ENCODE measurements at places on chromosomes 7 and 10.

DNA sequence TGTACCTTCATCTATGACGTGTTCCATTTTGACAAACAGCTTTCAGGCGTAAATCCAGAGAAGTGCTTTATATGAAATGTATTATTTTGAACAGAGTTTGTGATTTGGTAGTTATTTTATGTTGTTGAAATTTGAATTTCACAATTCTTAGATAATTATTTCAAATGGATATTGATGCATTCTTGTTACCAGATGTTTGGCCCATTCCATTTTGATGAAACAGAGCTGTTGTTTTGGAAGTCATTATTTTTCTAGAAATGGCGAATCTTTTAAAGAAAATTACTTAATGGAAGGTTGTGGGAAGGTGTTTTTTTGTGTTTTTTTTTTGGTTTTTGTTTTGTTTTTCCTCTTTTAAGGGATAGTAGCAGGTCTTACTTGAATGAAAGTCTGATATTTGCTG lies 2.4 kb downstream of the OTUD1 start:
- no peak for DNase-seq

DNA sequence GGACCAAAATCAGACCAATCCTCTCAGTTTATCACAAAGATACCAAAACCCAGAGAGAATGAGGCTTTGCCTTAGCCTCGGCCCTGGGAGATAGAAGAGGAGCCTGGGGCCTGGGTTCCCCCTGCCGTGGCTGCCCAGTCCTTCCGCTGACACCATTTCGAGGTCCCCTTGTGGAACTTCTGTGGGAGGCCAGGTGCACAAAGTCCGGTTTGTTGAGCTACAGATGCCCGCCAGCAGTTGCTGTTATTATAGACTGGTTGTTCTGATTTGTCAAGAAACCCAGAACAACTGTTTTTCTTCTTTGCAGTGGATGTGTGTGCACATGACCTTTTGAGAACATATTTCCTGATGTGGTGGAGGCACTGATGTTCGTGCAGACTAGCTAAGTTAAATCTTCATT lies 47.6 kb downstream of the CUX1 start:
- no peak for DNase-seq

DNA sequence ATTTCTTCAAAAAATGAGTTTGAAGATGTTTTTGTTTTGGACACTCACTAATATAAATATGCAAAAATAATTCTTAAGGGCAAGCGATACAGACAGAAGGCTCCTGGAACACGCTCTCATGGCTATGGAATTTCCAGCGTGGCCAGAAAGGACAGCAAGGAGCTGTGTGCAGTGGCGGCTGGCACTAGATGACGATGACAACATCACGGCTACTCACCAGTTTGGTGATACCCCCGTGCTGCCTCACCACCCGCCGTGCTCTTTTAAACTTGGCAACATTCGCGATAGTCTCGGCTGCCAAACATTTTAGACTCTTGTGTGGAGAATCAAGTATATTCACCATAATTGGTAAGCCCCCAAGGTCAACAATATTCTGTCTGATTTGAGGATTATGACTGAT lies 54.9 kb downstream of the ODAD2 start:
- DNase-seq, result no peak

DNA sequence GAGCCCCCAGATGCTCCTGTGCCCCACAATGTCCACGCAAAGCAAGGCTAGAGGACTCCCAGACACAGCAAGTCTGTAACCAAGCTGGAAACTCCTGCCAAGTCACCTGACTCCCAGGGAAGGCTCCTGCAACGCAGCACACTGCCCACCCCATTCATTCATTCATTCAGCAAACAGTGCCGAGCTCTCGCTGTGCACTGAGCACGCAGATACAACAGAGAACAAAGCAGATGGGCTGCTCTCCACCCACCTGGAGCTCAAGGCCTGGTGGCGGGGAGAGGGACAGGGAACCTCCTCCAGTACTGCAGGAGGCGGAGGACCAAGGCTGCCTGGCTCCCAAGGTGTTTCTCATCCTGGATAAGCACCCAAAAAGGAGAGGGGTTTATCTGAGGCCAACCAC lies 8.6 kb downstream of the KCNH2 start:
- no peak for DNase-seq

GRCh38 chr10:9800571-9800970 lies 1217.1 kb upstream of the CELF2 start:
- DNase-seq, result no peak

GRCh38 chr7:144818511-144818910 lies 17.3 kb downstream of the TPK1 start:
- DNase-seq, result no peak

DNA sequence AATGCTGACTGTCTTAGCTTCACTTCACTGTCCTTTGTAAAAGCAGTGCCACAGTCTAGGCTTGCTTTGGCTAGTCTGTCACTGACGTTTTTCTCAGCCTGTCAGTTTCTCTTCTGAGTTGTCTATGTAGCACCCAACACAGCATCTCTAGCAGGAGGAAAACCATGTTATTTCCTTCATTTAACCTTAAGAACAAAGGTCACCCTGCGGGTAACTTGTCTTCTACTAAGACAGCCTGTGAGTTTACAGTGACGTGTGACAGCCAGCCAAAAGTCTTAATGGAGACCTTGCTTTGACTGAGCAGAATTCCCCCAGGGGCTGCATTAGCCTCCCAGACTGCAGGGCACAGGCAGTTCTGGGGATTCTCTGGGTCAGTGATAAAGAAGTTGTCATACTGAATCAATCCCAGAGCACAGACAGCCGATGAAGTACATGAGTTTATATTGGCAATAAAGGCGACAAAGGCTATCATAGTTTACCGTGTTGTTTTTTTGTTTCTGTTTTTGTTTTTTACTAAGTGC lies 296.0 kb upstream of the KIAA1217 start:
- DNase-seq, result no peak

Measured in inflammatory macrophage (primary cell).